ENCODE measurements at places on chromosomes 1 and 21. TPM values are rescaled to one million over a fixed set of nuclear protein-coding genes. Genes with fewer than 3 reads are reported as not detected.

Gene FAM229A
- 4.8 TPM for polyA plus RNA-seq

Gene S1PR1
- 11.2 TPM for polyA plus RNA-seq

DNA sequence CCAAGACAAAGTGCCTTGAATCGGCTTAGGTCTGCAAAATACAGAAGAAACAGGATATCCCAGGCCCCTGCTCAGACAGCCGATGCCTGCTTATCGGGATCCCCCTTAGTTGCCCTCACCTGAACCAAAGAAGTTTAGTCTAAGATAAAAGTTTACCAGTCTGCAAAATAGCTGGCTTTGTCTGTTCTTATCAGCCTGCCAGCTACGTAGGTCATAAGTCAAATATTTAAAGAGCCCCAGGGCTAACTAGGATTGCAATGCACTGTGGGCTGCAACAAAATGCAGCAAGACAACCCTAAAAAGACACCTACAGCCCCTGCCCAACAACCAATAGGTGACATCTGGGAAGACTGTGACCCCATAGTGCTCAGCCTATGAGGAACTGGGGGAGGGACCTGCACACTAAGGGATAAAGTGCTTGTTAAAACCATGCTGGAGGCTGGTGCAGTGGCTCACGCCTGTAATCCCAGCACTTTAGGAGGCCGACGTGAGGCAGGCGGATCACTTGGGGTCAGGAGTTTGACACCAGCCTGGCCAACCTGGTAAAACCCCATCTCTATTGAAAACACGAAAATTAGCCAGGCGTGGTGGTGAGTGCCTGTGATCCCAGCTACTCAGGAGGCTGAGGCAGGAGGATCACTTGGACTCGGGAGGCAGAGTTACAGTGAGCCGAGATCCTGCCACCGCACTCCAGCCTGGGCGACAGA is 27.4 kb downstream of the LRRC3 start:
- no peak for DNase-seq

DNA sequence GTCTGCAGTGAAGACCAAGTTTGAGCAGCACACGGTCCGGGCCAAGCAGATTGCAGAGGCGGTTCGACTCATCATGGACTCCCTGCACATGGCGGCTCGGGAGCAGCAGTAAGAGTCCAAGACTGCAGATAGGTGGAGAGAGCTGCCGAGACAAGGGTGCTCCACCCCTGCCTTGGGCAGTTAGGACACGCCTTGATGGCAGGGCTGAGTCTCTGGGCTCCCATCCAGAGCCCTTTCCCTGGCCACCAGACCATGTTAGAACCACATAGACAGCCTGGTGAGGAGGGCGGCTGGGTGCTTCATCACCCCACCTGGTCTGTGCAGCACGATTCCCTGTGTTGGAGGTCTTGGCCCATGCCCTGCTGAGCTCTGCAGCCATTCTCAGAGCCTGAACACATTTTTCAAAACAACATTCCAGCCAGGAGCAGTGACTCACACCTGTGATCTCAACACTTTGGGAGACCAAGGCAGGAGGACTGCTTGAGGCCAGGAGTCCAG is 17.3 kb upstream of the MIIP start:
- DNase-seq, result no peak

- DNase-seq, result no peak
These were observed 288.8 kb downstream of the GPATCH2 start for GRCh38 chr1:217342105-217342504.

GRCh38 chr1:208185801-208186231 is 58.4 kb downstream of the PLXNA2 start:
- no peak for DNase-seq

Gene HFM1
- polyA plus RNA-seq, result 1.7 TPM

- DNase-seq, result no peak
These were observed 1079.8 kb downstream of the ADGRL2 start for GRCh38 chr1:82880506-82880905.

DNA sequence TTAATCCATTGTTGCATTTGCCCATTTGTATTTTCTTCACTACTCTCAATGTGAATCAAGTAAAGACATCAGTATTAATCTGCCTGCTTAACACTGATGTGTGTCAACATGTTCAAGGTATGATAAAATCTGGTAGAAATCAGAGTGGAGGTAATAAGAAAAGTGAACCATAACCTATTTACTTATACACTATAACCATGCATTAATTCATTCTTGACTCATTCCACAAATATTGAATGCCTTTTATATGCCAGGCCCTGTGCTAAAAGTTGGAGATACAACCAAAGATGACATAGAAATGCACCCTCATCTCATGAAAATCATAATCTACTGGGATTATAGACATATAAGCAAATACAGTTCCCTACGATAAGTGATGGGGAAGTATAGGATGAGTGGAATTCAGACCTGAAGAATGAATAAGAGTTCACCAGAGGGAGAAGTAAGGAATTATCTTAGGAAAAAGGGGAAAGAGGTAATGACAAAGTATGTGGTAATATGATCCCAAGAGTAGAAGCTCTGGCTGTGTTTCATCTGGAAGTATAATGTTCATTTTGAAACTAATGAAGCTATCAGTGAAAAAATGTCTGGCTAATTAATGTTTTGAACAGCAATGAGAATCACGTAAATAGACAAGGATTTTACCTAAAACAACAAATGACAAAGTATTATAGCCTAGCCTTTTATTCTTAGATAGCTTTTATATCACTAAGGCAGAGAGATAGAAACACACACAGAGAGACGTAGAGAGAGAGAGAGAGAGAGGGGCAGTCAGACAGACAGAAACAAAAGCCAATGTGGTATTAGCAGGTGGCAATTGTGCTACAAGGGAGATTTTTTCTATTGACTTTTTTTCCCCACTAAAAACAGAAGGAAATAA is 7.0 kb upstream of the RWDD3 start:
- no peak for DNase-seq

Gene CHIA
- polyA plus RNA-seq, result not detected

DNA sequence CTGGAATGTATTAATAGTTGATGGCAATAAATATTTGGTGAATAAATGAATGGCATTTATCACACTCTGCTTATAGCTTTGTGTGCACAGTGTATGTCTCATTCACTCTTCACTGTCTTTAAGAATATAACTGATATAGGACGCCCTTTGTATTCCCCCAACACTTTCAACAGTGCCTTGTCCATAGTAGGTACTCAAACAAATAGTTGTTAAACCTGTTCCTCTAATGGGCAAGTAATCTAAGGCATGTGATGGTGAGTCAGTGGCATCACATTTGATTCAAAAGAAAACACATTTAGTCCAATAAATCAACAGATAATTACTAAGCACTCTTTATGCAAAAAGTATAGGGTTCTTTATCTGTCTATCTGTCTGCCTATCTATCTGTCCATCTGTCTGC is 11.2 kb upstream of the RXRG start:
- no peak for DNase-seq

Gene PARS2
- polyA plus RNA-seq, result 4.4 TPM

Gene SLAMF6
- polyA plus RNA-seq, result 0.39 TPM

Gene EPHB2
- 23.8 TPM for polyA plus RNA-seq

DNA sequence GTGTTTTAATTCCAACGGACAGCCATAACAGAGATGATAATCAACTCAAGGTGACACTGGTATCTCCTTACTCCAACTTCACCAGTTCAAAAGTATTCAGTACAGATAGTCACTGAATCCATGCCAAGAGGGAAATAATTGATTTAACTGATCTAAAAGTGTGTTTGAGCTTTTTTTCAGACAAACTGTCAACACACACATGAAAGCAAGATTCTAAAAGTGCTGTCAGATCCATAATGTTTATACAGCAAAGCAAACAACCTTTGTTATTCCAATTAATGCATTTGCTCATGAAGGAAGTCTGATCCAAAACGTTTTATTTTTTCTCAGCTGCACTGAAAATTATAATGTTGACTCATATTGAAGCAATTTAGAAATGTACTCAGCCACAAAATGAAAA is 5.9 kb upstream of the PRKAA2 start:
- DNase-seq, result no peak

GRCh38 chr21:44337449-44337848 is 1.7 kb downstream of the CFAP410 start:
- no peak for DNase-seq

DNA sequence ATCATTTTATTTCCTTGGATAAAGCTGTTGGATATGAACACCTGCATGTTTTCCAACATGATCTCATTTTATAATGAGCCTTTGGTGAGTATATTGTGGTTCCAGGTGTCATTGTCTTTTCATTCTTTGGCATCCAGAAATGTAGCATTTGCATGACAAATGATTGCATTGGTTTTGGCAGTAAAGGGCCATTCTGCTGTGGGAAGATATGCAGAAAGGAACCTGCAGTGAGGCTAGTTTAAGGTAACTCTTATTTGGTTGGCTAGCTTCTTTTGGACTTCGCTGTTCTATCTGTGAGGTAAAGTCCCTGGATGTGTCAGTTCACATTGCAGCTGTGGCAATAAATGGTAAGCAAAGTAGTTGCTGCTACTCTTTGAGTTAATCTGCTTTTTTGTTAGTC is 343.0 kb downstream of the AMY1C start:
- no peak for DNase-seq

- no peak for DNase-seq
These were observed 178.1 kb upstream of the RUNX1 start for GRCh38 chr21:35226968-35227744.

Gene GBP6
- polyA plus RNA-seq, result 0.13 TPM

Gene PDZK1IP1
- not detected for polyA plus RNA-seq

GRCh38 chr1:33348676-33349080 is 27.8 kb upstream of the A3GALT2 start:
- DNase-seq, result no peak

DNA sequence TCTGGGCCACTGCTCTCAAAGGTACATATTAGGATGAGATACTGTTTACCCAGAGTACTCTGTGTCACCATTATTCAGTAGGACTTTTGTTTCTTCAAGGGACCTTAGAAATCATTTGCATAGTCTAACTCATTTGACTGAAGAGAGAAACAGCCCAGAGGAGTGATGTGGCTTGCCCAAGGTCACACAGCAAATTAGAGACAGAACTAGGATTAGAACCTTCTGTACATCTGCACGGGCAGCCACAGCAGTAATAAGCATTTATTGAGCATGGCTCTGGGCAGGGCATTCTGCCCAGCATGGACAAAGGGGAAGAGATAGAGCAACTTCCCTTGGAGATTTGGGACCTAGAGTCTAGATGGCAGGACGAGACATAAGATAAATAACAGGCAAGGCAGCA is 5.7 kb upstream of the NHLH1 start:
- no peak for DNase-seq

- DNase-seq, result no peak
These were observed 83.4 kb downstream of the ASH1L start for GRCh38 chr1:155479205-155479604.

- no peak for DNase-seq
These were observed 2.8 kb upstream of the TEX35 start for GRCh38 chr1:178510155-178510554.

- DNase-seq, result no peak
These were observed 45.3 kb upstream of the PARP1 start for GRCh38 chr1:226453015-226453704.

DNA sequence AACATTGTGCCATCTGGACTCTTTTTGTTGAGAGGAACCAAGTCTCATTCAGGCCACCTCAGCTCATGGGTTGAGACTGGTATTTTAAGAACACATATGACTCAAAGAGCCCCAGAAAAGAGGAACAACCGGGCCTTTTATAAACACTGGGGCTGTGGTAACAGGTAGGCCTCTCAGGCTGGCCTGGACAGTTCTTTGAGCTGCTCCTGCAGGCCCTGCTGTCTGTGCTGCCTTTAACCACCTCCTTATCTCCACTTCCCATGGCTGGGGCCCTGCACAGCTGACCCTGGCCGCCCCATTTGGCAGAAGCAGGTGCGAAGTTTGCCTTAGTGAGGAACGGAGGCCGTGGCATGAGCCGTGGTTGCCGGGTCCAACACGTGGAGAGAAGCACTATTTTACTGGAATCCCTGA is 163.3 kb downstream of the RHOU start:
- no peak for DNase-seq

Gene MARK1
- 13.2 TPM for polyA plus RNA-seq

Gene PYHIN1
- polyA plus RNA-seq, result 0.22 TPM

DNA sequence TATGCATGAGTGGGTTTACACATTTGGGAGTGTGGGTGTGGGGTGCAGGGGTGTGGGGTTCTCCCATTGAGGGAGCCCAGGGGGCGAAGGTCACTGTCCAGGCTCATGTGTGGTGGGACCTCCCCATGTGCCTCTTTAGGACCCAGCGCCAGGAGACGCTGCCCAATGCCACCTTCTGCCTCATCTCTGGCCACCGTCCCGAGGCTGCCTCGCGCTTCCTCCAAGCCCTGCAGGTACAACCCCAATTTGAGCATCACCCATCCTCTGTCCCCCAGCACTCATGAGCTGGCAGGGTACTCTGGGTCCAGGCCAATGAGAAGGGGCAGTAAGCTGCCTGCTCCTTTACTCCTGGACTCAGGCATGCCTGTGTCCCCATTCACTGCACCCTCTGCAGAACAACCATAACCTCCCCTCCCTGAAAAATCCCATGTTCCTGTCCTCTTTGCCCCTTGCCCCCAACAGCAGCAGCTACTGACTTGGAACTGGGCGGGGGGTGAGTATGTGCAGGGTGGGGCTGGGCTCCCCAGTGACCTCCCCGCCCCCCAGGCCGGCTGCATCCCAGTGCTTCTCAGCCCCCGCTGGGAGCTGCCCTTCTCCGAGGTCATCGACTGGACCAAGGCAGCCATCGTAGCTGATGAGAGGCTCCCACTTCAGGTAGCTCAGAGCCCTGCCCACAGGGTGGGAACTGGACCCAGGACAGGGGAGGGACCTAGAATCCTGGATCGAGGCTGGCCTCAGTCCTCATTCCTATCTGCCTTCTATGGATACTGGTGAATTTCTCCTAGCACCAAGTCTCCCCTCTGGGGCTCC is 7.7 kb downstream of the EXTL1 start:
- DNase-seq, result no peak

DNA sequence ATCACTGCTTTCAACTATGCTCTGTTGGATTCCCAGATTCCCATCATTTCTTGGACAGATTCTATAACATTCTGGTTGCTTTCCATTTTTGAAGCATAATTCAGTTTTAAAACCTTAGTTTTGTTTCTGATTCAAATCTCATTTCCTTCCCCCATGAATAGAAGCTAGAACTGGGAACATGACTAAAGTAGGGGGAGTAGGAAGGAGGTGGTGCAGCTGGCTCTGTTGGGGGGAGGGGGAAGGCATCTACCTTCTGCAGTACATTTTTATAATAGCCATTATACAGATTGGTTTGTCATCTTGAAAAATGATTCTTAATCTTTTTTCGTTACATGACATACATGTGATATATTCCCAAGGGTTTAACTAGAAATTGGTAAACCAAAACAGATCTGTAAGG is 48.1 kb downstream of the SMG7 start:
- DNase-seq, result no peak

DNA sequence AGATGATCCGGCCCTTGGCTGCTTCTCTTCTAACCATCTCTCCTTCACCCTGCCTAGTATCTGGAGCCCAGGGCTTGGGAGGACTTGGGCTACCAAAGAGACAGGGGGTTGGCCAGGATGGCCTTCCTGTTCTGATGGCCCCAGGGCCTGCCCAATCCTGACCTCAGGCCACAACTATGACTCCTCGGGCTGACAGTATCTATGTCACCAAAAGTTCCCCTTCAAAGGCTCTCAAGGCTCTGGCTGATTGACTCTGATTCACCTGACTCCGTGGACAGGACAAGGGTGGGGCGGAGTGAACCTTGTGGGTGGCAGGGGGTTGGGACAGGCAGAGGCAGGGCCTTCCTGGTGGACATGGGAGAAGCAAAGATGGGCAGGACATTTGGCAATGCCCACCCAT is 12.7 kb downstream of the MEF2D start:
- no peak for DNase-seq
